ENCODE measurements at places on chromosomes 6 and 20.

DNA sequence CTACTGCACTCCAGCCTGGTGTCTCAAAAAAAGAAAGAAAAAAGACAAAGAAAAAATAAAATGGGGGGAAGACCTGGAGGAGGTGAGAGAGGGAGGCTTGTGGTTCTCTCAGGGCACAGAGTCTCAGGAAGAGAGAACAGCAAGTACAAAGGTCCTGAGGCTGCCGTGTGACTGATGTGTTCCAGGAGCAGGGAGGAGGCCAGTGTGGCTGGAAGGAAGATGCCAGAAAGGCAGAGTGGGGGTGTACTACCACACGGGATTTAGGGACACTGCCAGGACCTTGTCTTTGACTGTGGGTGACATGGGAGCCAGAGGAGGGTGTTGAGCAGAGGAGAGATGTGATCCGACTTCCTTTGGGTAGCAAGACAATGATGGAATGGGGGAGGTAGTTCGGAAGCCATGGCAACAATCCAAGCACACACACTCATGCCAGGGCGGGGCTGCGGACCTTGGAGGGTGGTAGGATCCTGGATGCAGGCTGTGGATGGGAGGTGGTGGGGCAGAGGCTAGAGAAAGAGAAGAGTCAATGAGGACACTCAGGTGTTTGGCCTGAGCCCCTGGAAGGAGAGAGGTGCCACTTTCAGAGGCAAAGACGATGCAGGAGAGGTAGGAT is 136.4 kb upstream of the PTPN1 start:
- no peak for DNase-seq

DNA sequence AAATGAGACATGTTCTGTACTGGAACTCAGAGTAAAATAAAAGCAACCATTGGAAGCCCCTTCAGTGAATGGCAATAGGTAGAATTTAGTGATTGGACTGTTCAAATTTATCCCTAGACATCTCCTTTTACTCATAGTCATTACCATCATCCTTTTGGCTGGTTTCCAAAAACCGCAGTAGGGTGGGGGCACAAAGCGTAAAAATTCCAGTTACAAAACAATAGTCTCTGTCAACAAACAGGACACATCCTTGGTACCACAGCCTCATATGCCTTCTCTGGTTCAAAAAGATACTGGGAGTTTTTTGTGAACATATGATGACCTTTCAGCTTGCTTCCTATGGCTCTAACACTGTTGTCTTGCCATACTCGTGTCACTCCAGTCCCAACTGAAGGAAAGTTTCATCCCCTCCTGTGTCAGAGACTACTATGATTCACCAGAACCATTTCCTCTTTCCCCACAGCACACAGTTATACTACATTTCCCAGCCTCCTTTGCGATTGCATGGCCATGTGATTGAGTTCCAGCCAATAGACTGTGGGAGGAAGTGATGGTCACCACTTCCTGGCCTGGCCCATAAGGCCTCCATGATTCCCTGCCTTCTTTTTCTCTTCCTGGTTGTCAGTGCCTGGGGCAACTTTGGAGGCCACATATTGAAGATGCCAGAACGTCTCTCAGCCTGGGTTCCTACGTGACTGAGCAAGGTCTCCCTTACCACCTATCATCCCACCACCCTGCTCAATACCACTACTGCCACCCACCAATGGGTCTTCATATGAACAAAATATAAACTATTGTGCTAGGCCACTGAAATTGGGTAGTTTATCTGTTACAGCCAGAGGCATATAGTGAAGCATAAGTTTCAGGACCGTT is 162.4 kb downstream of the ID4 start:
- no peak for DNase-seq

- no peak for DNase-seq
These were observed 61.0 kb downstream of the LYRM4 start for GRCh38 chr6:5199702-5200101.

DNA sequence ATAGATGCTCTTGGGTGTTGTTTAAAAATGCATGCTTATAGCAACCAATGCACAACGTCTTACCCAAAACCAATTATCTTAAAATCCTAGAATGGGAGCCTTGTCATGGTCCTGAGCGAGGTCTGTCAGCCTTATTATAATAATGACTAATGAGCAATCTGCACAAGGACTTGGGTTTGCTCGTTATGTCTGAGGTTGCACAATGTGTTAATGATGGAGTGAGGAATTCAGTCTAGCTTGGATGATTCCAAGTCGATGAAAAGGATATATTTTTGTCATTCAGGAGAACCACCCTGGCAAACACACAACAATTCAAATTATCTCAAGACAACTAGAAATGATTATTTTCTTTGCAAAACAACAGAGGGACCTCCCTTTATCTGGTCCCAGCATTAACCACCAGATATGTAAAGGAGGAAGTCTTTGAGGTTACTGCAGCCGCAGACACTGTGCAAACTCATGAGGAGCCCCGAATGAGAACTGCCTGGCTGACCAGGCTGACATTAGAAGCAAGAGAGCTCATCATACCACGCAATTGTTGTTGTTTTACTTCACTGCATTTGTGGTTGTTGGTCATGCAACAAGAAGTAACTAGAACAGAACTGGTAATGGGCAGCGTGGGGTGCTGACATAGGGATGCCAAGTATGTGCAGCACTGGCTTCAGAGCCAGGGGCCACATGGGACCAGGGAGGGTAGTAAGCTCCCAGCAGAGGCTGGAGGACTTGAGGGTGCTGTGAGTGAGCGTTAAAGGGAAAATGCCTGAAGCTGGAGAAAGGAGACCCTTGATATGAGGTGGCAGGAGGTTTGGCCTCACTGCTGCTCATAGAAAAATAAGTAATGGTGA is 488.3 kb downstream of the CDH26 start:
- DNase-seq: no peak

GRCh38 chr6:36029464-36029863 is 1.9 kb downstream of the MAPK14 start:
- DNase-seq: no peak

DNA sequence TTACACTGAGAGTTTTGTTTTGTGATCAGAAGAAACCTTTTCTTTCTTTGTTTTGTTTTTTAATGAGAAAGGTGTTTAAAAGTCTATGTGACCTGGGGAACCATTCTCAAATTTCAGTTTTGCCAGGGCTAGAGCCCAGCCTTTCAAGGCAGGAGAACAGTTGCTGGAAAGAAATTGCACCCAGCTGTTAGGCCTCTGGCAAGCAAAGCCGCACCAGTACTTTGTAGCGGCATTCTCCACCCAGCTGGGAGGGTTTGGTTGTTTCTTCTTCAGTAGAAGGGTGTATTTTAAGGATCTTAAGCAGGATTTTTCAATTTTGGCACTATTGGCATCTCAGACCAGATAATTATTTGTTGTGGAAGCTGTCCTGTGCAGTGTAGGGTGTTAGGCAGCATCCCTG is 16.6 kb upstream of the MAPK13 start:
- no peak for DNase-seq

- DNase-seq: no peak
These were observed 33.5 kb downstream of the RPP21 start for GRCh38 chr6:30378290-30378937.

DNA sequence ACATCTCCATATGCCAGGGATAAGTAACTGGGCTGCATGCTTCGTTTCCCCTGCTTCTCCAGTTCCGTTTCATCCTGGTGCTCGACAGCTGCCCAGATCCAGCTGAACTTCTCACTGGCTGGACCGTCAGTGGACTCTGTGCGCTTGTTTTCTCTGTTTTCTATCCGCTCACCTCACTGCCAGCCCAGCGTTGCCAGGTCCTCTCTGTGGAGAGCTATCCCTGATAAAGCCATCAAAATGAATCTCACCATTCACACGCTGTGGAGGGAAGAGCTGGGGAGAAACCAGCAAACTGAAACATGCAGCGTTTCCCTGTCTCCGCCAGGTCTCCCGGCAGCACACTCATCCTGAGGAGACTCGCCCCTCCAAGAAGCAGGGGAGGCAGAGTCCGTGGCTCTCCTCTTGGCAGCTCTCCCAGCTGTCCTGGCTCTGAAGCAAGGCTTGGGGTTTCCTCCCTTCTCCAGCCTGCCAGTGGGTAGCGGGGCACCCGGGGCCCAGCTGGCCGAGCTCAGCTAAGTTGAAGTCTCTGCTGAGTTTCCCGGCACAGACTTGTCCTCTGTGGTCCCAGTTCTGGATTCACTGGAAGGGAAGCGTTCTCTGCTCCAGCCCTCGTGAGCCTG is 160.9 kb downstream of the DTNBP1 start:
- no peak for DNase-seq

- no peak for DNase-seq
These were observed 19.0 kb upstream of the STX11 start for GRCh38 chr6:144131248-144131709.

- no peak for DNase-seq
These were observed 13.1 kb downstream of the FAM184A start for GRCh38 chr6:119065382-119065781.

GRCh38 chr20:62523473-62524203 is 47.8 kb upstream of the GATA5 start:
- DNase-seq: no peak

GRCh38 chr6:88662163-88662580 is 301.2 kb downstream of the RNGTT start:
- no peak for DNase-seq

DNA sequence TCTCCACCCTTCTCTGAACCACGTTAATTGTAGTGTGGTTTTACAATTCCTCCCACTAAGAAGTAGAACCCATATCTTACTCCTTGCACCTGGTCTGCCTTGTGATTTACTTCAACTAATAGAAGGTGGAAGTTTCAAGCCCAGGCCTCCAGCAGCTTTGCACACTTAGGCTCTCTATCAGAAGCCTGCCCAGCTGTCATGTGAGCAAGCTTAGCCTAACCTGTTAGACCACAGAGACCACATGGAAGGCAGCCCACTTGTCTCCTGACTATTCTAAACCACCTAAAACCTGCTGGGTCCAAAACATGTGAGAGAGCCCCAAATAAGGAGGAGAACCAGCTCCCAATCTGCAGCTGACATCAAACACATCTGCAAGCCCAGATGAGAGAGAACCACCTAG is 127.6 kb upstream of the BTBD3 start:
- no peak for DNase-seq

DNA sequence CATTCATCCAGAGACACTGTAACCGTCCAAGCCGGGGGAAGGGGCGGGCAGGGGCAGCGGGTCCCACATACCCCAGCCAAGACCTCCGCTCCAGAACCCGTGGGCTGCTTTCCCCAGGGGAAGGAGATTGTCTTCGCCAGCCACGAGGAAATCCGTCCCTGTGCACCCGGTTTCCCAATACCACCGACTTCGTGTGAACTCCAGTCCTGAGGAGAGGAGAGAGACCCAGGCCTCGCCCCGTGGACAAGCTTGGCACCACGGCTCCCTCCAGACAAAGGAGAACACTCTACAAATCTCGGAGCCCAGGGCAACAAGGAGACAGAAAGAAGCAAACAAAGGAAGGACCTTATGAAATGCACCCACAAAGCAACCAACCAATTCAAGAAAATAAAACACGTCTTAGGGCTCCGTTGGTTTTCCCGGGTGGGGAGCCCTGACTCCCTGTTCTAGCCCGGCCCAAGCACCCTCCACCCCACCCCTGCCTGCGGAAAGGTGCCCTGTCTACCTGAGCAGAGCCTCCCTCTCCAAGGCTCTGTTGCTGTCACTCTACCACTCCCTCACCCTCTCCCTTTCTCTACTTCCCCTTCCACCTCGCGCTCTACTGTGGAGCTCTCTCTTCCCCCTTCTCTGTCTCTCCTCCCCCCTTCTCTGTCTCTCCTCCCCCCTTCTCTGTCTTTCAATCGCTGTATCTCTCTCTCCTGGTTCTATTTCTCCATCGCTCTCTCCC is 1382.8 kb upstream of the DEFB115 start:
- DNase-seq: no peak

GRCh38 chr6:162964488-162965140 is 236.8 kb downstream of the PACRG start:
- no peak for DNase-seq

DNA sequence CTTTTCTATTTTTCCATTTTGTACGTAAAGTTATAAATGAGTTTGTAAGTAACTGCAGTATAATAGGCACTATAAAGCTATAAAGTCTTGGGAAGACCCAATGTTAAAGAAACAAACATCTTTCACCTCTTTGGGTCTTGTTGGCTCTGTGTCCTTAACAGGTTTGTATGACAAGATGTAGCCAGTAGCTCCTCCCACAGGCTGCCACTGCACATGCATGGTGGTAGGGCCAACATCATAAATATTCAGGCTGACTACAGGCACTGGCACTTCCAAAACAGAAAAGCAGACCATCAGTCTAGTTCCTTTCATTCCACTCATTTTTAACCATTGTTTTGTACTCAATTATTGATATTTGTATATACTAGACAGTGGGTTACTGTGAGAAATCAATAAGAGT is 59.9 kb downstream of the COL12A1 start:
- no peak for DNase-seq

- DNase-seq: no peak
These were observed 15.6 kb upstream of the CMTR1 start for GRCh38 chr6:37417393-37417792.

DNA sequence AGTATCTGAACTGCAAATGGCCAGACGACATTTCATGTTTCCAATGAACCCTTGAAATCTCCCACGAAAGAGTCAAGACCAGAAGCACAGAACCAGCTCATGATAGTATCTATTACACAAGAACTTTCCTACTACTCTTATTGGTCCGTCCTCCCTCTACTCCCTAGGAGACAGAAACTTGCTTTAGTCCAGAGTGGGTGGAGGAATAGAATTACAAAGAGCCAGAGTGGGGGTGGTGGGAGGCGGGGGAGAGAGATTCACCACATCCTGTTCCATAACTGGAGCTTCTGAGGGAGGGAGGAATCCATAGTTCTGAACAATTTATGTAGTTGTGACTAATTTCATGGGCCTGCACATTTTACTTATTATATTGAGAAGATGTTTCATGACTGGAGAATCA is 18.5 kb upstream of the WFDC10A start:
- no peak for DNase-seq

GRCh38 chr6:20467437-20467836 is 65.8 kb downstream of the E2F3 start:
- DNase-seq: no peak

GRCh38 chr6:56552187-56553130 is 90.2 kb downstream of the DST start:
- no peak for DNase-seq

DNA sequence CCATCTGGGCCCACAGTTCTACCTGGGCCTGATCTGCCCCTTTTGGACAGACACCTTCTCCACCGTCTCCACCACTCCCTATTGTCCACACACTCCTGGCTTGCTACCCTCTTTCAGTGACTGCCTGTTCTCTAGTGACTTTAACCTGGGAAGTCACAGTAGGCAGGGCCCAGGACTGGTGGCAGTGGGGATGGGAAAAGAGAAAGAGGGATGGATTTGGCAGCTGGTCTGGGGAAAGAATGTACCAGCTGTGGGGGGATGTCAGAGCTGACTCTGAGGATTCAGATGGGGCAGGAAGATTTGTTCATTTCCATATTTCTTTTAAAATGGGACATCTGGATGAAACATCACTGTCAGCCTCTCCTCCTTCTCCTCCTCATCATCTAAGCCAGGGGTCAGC is 85.5 kb downstream of the SULF2 start:
- no peak for DNase-seq

All from NCI-H774 (cell line).